ENCODE measurements at places on chromosomes 7 and 10.

- DNase-seq: no peak
These were observed 5.7 kb upstream of the PLAC9 start for GRCh38 chr10:80126876-80127275.

GRCh38 chr10:113739577-113739976 lies 11.9 kb upstream of the PLEKHS1 start:
- DNase-seq: no peak

DNA sequence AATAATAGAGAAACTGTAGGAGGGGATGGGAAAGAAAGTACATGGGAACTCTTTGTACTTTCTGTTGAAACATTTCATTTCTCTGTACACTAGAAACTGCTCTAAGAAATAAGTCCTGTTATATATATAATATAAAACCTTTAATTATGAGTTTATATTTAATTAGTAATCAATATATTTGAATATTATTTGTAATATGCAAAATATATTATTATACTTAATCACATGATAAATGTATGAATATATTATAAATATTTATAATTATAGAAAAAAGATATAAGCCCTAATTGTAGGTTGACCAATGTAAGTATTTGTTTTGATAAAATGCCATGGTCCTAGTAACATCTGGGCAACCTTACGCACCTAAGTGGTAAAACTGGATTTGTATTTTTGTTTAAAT lies 51.0 kb downstream of the GNAT3 start:
- no peak for DNase-seq

DNA sequence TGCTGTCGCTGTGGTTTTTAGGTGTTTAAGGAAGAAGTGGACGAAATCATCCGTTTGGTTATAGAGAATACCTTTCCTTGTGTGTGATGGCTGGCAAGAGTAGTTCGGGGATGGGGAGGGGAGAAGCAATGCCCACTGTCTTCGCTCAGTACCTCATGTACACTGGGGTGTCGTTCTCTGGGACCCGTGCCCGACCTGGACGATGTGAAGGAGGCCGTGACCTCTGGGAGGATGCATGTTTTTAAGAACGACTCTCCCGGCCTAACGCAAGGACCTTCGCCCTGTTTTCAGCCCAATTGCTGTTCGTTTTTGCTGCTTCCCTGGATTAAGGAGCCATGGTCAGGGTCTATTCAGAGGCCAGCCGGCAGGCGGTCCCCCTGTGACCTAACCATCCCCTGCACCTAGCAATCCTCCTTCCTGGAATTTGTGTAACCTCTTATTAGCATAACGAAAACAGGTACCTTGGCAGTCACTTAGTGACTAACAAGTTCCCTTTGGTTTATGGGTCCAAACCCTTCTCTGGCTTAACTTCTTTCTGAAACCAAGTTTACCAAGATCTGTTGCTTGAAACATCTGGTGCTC lies 1.3 kb downstream of the NFE2L3 start:
- no peak for DNase-seq

- no peak for DNase-seq
These were observed 1.1 kb upstream of the GIMAP1 start for GRCh38 chr7:150715293-150715692.

DNA sequence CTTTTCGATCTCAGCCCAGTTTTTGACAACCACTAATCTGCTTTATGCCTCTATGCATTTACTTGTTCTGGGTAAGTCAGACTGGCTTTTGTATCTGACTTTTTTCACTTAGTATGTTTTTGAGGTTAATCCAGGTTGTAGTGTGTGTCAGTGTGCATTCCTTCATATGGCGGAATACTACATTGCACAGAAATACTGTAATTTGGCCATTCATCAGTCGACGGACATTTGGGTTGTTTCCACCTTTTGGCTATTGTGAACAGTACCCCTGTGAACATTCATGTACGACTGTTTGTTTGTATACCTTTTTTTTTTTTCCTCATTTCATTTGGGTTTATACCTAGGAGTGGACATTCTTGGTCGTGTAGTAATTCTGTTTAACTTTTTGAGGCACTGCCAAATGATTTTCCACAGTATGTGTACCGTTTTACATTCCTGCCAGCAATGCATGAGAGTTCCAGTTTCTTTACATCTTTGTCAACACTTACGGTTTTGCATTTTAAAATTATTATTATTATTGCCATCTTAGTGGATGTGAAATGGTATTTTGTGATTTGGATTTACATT lies 57.4 kb downstream of the MKLN1 start:
- no peak for DNase-seq

- no peak for DNase-seq
These were observed 133.6 kb downstream of the ZMIZ1 start for GRCh38 chr10:79202188-79203013.

GRCh38 chr7:135490783-135491182 lies 19.1 kb downstream of the CNOT4 start:
- no peak for DNase-seq

DNA sequence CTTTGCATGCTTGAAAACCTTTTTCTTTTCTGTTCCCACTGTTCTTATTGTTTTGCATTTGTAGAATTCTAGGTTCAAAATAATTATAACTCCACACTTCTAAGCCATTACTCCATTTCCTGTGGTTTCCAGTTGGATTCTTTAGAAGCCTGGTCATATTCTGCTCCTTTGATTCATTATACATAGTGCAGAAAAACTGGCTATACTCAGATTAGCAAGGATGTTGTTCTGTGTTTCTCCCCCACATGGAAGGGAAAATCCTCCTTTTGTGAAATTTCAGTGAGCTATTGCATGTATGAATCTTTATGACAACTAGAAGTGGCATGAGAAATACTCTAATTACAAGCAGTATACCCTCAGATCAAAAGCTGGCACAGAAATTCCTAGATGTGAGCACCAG lies 79.5 kb downstream of the SLC13A1 start:
- no peak for DNase-seq

DNA sequence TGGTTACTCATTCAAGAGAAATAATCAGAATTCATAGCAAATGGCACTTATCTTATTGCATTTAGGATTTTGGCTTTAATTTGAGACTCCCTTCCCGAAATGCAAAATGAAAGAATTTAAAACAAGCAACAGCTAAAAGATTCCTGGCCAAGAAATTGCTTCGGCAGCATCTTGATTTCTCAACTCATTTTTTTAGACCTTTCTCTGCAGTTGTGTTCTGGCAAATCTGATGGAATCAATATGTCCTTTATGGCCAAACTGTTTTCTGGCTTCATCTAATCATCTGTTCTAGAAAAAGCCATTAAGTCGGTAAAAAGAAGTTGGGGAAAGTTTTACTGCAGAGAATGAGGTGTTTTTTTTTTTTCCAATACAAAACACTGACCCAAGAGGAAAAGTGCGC lies 172.1 kb downstream of the SLC16A9 start:
- DNase-seq: no peak

- DNase-seq: no peak
These were observed 7.3 kb downstream of the WDFY4 start for GRCh38 chr10:48691812-48692528.

DNA sequence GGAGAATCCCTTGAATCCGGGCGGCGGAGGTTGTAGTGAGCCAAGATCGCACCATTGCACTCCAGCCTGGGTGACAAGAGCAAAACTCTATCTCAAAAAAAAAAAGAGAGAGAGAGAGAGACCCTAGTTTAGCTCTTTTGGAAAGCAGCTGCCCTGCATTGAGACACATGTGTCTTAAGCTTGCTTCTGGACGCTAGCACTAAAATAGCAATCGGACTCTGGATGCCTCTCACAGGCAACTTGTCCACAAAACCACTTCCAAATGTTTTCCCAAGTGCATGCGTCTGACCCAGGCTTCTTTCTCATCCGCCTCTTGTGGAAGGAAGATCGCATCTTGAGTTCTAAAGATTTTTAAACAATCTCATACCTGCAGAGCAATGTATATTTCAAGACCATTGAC lies 182.7 kb downstream of the CUX1 start:
- DNase-seq: no peak

GRCh38 chr7:140810385-140810784 lies 113.9 kb downstream of the NDUFB2 start:
- no peak for DNase-seq

DNA sequence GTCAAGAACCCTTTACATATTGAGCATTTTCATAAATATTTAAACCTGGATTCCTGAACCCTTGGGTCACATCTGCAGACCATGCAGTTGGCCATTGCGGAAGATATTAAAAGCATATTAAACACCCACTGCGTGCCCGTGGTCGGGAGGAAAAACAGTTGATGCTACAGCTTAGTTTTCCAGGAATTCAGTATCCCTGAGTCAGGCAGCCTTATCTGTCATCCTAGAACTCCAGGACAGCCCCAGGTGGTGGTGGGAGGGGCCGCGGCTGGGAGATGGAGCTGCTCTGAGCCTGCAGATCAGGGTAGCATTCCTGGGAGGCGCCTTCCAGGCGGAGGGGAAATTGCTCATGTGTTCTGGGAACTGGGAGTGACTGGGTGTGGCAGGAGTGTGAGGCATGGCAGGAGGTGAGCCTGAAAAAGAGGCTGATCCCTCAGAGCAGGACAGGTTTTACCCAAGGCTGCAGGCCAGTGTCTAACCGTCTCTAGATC lies 222.9 kb upstream of the SH2B2 start:
- DNase-seq: no peak

- DNase-seq: no peak
These were observed 1.2 kb upstream of the TMEM178B start for GRCh38 chr7:141072548-141073172.

GRCh38 chr7:81500631-81501030 lies 269.2 kb downstream of the HGF start:
- DNase-seq: no peak

GRCh38 chr10:12961416-12962205 lies 39.9 kb downstream of the CCDC3 start:
- DNase-seq: no peak

DNA sequence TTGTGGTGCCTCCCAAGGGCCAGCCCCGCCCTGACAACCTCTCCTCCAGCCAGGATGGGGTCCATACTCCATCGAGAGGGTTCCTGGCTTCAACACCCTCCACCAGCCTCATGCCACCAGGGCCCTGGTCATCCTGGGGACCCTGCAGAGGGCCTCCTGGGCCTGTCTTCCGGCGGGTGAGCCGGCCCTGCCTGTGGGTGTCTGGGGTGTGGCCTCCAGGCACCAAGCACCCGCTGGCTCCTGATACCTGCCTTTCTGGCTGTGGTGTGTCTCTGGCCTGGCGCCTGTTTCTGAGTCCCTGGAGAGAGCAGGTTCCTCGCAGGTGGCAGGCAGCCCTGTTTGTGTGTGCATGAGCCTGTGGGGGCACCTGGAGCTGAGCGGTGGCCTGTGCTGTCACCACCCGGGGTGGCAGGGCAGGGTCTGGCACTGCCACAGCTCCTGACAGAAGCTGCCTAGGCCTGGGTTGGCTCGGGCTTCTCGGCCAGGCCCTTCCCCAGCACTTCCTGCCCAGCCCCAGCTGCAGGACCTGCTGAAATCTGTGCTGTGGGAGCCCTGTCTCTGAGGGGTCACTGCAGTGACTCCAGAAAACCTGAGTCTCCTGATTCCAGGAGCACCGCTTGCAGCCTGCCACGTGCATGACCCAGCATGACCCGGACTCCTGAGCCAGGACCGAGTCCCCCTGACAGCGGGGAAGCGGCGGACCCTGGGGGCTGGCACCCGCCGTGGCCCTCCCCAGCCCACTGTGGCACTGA lies 18.4 kb downstream of the ADAM8 start:
- no peak for DNase-seq

GRCh38 chr10:58734116-58734515 lies 221.4 kb downstream of the BICC1 start:
- DNase-seq: no peak
